Liver (tissue), 10 donors: ENCODE measurements at places on chromosomes 1 and 21.

- H3K36me3 ChIP-seq: no peaks in the 10 kb centered on the region
- no peak for DNase-seq
- H3K27me3 ChIP-seq: no peaks in the 10 kb centered on the region
- no peak overlapping the region for H3K4me3 ChIP-seq
- no peak overlapping the region for H3K27ac ChIP-seq
- no peaks in the 10 kb centered on the region for H3K4me1 ChIP-seq
Measured at GRCh38 chr1:22329148-22329515, 122.5 kb upstream of the ZBTB40 start.

GRCh38 chr1:52348704-52349300 lies 17.2 kb downstream of the CC2D1B start:
- H3K36me3 ChIP-seq: peaks cover 14% of the 10 kb centered on the region
- no peaks in the 10 kb centered on the region for H3K4me1 ChIP-seq
- DNase-seq: no peak
- no peak overlapping the region for H3K27ac ChIP-seq

- no peaks in the 10 kb centered on the region for H3K27me3 ChIP-seq
- DNase-seq: no peak
- no peak overlapping the region for H3K27ac ChIP-seq
Measured at GRCh38 chr1:159469921-159470533, 30.5 kb downstream of the OR10J1 start.

DNA sequence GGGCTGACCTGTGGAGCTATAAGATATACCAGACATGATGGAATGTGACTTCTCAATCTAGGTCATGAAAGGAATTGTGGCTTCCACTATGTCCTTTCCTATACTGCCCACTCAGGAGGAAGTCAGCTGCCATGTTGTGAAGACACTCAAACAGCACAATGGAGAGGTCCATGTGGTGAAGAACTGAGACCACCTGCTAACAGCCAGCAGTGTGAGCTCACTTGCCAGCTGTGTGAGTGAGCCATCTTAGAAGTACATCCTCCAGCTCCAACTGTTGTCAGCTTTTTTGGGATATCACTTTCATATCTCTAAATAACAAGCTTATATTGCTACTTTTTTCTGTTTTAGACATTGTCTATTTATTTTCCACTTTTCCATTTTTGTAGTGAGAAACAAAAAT lies 29.7 kb downstream of the OLFML3 start:
- no peak for DNase-seq
- H3K27ac ChIP-seq: no peak overlapping the region
- H3K36me3 ChIP-seq: no peaks in the 10 kb centered on the region
- no peak overlapping the region for H3K4me3 ChIP-seq
- H3K4me1 ChIP-seq: no peaks in the 10 kb centered on the region

DNA sequence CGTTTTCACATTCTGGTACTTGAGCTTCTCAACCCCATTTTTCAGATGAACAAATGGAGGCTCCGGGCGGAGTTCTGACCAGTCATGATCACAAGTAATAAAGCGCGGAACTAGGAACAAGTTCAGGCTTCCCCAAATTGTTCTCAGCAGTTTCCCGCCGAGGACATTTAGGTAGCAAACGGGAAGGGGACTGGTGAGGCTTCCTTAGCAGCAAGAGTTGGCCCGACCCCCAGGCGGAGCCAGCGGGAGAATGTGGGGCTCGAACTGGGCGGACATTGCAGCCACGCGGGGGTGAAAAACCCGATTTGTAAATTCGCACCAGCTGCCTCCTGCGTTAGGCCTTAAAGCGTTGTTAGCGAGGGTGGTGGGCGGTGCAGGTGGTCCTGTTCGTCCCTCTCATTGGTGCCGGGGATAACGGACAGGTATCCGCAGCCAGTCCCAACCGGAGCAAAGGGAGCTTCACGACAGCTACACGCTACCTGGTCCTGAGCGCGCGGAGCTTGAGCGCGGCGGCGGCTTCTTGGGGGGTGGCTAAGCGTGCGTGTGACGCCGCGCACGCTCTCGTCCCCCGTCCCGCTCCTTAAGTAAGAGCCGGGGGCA lies 15.3 kb downstream of the SEMA6C start:
- DNase-seq: peak; percentile 82
- H3K27me3 ChIP-seq: no peaks in the 10 kb centered on the region
- peaks cover 2% of the 10 kb centered on the region for H3K36me3 ChIP-seq
- H3K27ac ChIP-seq: no peak overlapping the region
- no peaks in the 10 kb centered on the region for H3K4me1 ChIP-seq

- no peaks in the 10 kb centered on the region for H3K27me3 ChIP-seq
- no peak for DNase-seq
- no peak overlapping the region for H3K27ac ChIP-seq
- no peaks in the 10 kb centered on the region for H3K36me3 ChIP-seq
Measured at GRCh38 chr1:178328728-178329127, 168.0 kb downstream of the CLEC20A start.
